Endodermal cell (in vitro differentiated cells): ENCODE measurements at places on chromosomes 4 and X. TPM values are rescaled to one million over a fixed set of nuclear protein-coding genes. Genes with fewer than 3 reads are reported as not detected.

Gene IL2RG
- not detected in 3 replicates for total RNA-seq

- peaks cover 4% of the 10 kb centered on the region for H3K27me3 ChIP-seq
- DNase-seq: no peak
- no peak overlapping the region for H3K27ac ChIP-seq
- H3K36me3 ChIP-seq: no peaks in the 10 kb centered on the region
Observed at GRCh38 chr4:93495346-93495745, 333.2 kb upstream of the ATOH1 start.

DNA sequence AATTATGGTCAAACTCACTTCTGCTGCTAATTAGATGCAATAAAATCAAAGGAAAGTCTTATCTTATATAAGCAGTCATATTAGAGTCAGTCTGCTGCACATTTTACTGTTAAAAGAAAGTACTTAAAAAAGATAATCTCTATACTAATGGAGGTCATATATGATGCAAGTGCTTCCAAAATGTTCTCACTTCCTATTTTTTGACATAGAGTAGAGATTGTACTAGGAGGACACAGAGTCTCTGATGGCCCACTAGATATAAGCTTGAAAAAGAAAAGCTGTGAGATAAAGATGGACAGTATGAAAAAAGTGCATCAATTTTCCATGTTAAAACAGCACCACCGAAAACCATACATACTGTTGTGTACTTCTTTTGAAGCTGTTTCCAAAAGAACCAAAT is 196.9 kb downstream of the KLHL13 start:
- H3K36me3 ChIP-seq: no peaks in the 10 kb centered on the region
- no peaks in the 10 kb centered on the region for H3K4me1 ChIP-seq
- H3K27me3 ChIP-seq: no peaks in the 10 kb centered on the region

- no peaks in the 10 kb centered on the region for H3K27me3 ChIP-seq
- DNase-seq: no peak
- no peak overlapping the region for H3K27ac ChIP-seq
Observed at GRCh38 chrX:155070663-155070974, 317 bp downstream of the CMC4 start.

GRCh38 chr4:26075583-26075982 is 161.6 kb downstream of the SMIM20 start:
- H3K27ac ChIP-seq: no peak overlapping the region
- H3K36me3 ChIP-seq: no peaks in the 10 kb centered on the region
- DNase-seq: no peak
- H3K4me3 ChIP-seq: no peak overlapping the region
- no peaks in the 10 kb centered on the region for H3K27me3 ChIP-seq

GRCh38 chr4:36164900-36165630 is 79.2 kb downstream of the ARAP2 start:
- no peaks in the 10 kb centered on the region for H3K27me3 ChIP-seq
- DNase-seq: no peak
- no peaks in the 10 kb centered on the region for H3K36me3 ChIP-seq
- no peak overlapping the region for H3K4me3 ChIP-seq

DNA sequence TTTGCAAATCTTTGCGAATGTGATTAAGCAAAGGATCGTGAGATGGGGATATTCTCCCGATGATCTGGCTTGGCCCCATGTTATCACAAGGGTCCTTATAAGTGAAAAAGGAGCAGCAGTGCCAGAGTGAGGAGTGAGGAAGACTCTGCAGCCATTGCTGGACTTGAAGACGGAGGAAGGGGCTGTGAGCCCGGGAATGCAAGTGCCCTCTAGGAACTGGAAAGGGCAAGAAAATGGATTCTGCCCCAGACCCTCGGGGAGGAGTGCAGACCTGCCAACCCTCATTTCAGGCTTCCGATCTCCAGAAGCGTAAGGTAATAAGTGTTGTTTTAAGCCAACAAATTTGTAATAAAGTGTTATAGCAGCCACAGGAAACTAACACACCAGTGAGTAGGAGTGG is 76.3 kb downstream of the EVC start:
- H3K27me3 ChIP-seq: no peaks in the 10 kb centered on the region
- H3K36me3 ChIP-seq: peaks cover 28% of the 10 kb centered on the region
- H3K4me3 ChIP-seq: no peak overlapping the region
- no peak for DNase-seq
- no peak overlapping the region for H3K27ac ChIP-seq

DNA sequence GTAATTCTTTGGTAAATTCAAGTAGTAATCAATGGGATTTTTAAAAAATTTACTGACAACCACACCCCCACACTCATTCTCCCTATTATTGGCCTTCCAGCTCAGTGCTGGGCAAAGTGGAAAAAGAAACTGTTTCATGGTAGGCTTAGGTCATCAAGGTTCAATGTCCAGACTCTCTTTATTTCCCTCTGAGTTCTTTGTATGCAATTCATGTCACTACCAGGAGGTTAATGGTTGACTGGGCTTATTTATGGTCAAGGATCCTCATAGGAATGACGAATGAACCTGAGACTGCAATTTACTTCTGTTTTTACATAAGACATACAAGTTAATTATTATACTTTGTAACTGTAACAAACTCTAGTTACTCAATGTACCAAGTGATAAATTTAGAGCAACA is 403.2 kb downstream of the KLHL13 start:
- no peaks in the 10 kb centered on the region for H3K4me1 ChIP-seq
- no peak for DNase-seq
- H3K36me3 ChIP-seq: no peaks in the 10 kb centered on the region
- no peak overlapping the region for H3K4me3 ChIP-seq
- no peak overlapping the region for H3K27ac ChIP-seq

- peaks cover 14% of the 10 kb centered on the region for H3K27me3 ChIP-seq
- DNase-seq: peak; percentile 24
- H3K27ac ChIP-seq: no peak overlapping the region
- no peaks in the 10 kb centered on the region for H3K36me3 ChIP-seq
- no peak overlapping the region for H3K4me3 ChIP-seq
- H3K4me1 ChIP-seq: no peaks in the 10 kb centered on the region
Observed at GRCh38 chr4:3866813-3867129, 100.6 kb downstream of the ADRA2C start.

GRCh38 chrX:67612231-67612630 is 68.4 kb downstream of the AR start:
- no peak for DNase-seq
- no peak overlapping the region for H3K4me3 ChIP-seq
- no peaks in the 10 kb centered on the region for H3K27me3 ChIP-seq
- H3K27ac ChIP-seq: no peak overlapping the region
- no peaks in the 10 kb centered on the region for H3K4me1 ChIP-seq

- no peak overlapping the region for H3K27ac ChIP-seq
- no peak for DNase-seq
- H3K4me1 ChIP-seq: no peaks in the 10 kb centered on the region
Observed at GRCh38 chr4:122252584-122252983, 100.5 kb downstream of the BLTP1 start.

DNA sequence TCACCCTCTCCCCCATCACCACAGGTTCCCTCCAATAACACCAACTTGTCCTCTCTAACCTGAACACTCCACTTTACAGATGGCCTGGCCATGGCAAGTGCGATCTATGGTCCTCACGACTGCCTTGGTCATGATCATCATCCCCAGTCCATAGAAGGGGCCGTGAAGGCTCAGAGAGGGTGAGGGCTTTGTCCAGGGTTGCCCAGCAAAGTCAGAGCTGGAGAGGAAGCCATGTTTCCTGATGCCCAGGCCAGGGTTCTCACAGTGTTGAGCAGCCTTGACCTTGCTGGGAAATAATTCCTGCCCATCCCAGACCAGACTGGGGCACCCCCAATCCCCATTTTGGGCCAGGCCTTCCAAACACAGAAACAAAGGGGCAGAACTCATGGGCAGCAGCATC is 42.9 kb upstream of the MAN2B2 start:
- no peaks in the 10 kb centered on the region for H3K36me3 ChIP-seq
- peaks cover 19% of the 10 kb centered on the region for H3K4me1 ChIP-seq
- H3K27ac ChIP-seq: no peak overlapping the region
- H3K27me3 ChIP-seq: no peaks in the 10 kb centered on the region
- DNase-seq: no peak
- H3K4me3 ChIP-seq: no peak overlapping the region

DNA sequence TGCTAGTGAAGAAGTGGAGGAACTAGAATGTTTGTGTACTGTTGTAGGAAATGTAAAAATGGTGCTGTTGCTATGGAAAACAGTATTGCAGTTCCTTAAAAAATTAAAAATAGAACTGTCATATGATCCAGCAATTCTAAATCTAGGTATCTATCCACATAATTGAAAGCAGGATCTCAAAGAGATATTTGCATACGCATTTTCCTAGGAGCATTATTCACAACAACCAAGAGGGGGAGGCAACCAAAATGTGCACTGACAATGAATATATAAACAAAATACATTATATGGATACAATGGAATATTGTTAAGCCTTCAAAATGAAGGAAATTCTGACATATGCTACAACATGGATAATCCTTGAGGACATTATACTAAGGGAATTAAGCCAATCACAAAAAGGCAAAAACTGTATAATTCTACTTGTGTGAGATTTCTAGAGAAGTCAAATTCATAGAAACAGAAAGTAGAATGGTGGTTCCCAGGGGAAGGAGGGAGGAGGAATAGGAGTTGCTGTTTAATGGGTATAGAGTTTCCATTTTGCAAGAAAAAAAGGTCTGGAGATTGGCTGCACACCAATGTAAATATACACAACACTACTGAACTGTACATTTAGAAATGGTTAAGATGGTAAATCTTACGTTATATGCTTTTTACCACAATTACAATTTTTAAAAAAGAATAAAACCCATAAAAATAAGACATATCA is 35.6 kb upstream of the KCNE5 start:
- DNase-seq: no peak
- no peak overlapping the region for H3K4me3 ChIP-seq
- no peaks in the 10 kb centered on the region for H3K4me1 ChIP-seq
- no peak overlapping the region for H3K27ac ChIP-seq
- H3K36me3 ChIP-seq: no peaks in the 10 kb centered on the region
- H3K27me3 ChIP-seq: no peaks in the 10 kb centered on the region
